Central memory CD8-positive, alpha-beta T cell (primary cell): ENCODE measurements at places on chromosomes 13 and 19.
A peak's percentile ranks its signal among the peaks of the same experiment; 100 is the strongest.

GRCh38 chr19:13461536-13461935 is 44.7 kb downstream of the CACNA1A start:
- H3K4me1 ChIP-seq: no peaks in the 10 kb centered on the region
- no peak overlapping the region for H3K4me3 ChIP-seq
- H3K36me3 ChIP-seq: no peaks in the 10 kb centered on the region

DNA sequence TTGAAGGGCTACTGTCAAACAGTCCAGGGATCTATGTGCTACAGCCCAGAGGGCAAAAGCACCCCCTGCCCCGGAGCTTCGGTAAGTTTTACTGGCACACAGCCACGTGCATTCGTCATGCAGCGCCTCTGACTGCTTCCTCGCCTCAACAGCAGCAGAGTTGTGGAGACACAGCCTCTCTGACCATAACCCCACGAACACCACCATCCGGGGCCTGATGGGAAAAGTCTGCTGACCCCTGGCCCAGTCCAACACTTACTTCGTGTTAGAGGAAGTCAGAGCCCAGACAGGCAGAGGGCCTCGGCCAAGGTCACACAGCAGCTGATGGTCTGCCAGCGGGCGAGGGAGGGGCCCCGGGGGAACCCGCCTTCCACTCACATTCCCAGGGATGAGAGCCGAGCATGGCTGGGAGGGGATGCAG is 5.1 kb downstream of the CBARP start:
- no peaks in the 10 kb centered on the region for H3K36me3 ChIP-seq
- no peaks in the 10 kb centered on the region for H3K4me1 ChIP-seq
- no peak overlapping the region for H3K27ac ChIP-seq

GRCh38 chr19:57037556-57037955 is 82.2 kb upstream of the USP29 start:
- no peak overlapping the region for H3K4me3 ChIP-seq
- no peaks in the 10 kb centered on the region for H3K36me3 ChIP-seq
- no peak for DNase-seq
- no peaks in the 10 kb centered on the region for H3K4me1 ChIP-seq

DNA sequence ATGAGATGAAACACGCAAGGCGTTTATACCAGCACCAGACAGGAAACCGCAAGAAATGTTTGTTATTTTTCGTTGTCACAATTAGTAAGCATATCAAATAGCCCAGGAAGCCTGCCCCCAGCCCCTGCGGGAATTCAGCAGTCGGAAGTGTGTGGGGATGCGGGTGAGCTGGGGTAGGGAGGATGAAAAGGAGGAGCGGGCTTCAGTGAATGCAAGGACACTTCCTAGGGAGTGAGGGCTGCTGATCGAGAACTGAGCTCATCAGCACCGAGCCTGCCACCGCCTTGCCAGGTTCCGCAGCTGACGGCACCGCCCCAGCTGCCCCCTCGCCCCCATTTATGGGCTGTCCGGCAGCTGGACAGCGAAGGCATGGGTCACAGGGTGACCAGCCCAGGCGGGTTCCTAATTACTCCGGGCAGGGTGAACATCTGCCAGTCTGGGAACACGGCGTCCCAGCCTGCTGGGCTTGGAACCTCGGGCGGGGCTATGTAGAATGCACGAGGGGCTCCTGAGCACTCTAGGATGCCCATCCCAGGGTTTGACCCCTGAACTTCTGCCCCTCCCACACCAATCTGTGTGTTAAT is 1.6 kb upstream of the BEST2 start:
- H3K4me3 ChIP-seq: no peak overlapping the region
- no peak overlapping the region for H3K27ac ChIP-seq
- H3K36me3 ChIP-seq: peaks cover 12% of the 10 kb centered on the region
- no peaks in the 10 kb centered on the region for H3K4me1 ChIP-seq
- no peak for DNase-seq

- H3K27me3 ChIP-seq: no peaks in the 10 kb centered on the region
- no peak overlapping the region for H3K4me3 ChIP-seq
- peaks cover 18% of the 10 kb centered on the region for H3K36me3 ChIP-seq
- peaks cover 72% of the 10 kb centered on the region for H3K4me1 ChIP-seq
These were observed 28.4 kb upstream of the GPR183 start for GRCh38 chr13:99335603-99336002.

GRCh38 chr13:25602176-25602575 is 230.4 kb downstream of the ATP8A2 start:
- H3K4me1 ChIP-seq: no peaks in the 10 kb centered on the region
- peaks cover 1% of the 10 kb centered on the region for H3K36me3 ChIP-seq
- no peak overlapping the region for H3K4me3 ChIP-seq
- DNase-seq: no peak
- H3K27me3 ChIP-seq: peaks cover 65% of the 10 kb centered on the region
- no peak overlapping the region for H3K27ac ChIP-seq

DNA sequence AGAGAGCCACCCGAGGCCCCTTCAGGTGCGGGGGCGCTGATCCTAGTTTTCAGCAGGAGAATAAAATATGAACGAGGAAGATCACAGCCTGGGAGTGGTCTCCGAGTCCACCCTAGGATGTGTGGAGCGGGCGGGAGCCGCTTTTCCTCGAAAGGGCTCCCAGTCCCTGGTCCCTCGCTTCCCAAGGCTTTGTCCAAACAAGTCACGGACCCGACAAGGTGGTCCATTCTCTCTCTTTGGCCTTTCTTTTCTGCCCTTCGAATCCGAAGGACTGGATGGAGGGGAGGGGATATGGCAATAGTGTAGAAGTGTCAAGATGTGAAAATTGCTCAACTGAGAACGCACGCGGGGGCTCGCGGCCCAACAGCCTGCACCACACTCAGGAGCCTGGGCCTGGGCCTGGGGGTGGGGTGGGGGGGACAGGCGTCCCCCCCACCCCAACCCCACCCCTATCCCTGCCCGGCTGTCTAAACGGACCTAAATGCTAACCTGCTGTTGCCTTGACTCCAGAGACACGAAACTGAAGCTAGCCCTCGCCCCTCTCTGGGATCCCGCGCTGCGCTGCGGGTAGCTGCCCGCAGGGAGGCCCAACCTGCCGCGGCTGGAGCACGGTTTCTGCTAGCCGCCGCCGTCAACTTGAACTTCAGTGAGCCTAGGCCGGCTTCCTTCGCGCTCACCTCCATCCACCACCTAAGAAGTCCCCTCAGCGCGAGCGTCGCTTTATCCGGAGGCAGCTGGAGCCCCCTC is 7.1 kb downstream of the ZIC2 start:
- peaks cover 38% of the 10 kb centered on the region for H3K36me3 ChIP-seq
- DNase-seq: no peak
- peak overlapping the region; percentile 79 for H3K27ac ChIP-seq
- peaks cover 11% of the 10 kb centered on the region for H3K4me1 ChIP-seq
- peaks cover 94% of the 10 kb centered on the region for H3K27me3 ChIP-seq

DNA sequence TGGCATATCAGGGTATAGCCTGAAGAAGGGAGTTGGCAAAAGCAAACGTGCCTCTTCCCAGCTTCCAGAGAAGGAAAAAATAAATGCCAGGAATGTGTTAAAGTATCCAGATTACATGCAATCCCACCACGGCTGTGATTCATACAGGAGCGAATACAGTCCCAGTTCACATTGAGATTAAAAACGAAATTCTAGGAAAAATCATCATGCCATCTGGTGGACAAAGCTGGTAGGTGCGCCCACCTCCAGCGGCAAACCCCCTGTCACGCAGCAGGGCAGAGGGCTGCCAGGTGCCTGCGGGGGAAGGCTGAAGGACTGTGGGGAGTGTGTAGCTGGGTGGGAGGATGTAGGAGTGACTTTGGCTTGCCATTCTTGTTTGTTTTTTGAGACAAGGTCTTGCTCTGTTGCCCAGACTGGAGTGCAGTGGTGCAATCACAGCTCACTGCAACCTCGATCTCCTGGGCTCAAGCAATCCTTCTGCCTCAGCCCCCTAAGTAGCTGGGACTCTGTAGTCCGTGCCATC is 6.4 kb upstream of the DMWD start:
- DNase-seq: peak; percentile 45
- H3K27ac ChIP-seq: no peak overlapping the region
- no peak overlapping the region for H3K4me3 ChIP-seq
- H3K36me3 ChIP-seq: peaks cover 5% of the 10 kb centered on the region
- peaks cover 6% of the 10 kb centered on the region for H3K4me1 ChIP-seq

- H3K4me3 ChIP-seq: no peak overlapping the region
- H3K27ac ChIP-seq: no peak overlapping the region
- H3K4me1 ChIP-seq: no peaks in the 10 kb centered on the region
- no peaks in the 10 kb centered on the region for H3K36me3 ChIP-seq
- no peaks in the 10 kb centered on the region for H3K27me3 ChIP-seq
These were observed 19.8 kb upstream of the SPART start for GRCh38 chr13:36366031-36366430.

- no peak overlapping the region for H3K4me3 ChIP-seq
- no peak for DNase-seq
- no peaks in the 10 kb centered on the region for H3K27me3 ChIP-seq
- H3K4me1 ChIP-seq: no peaks in the 10 kb centered on the region
- H3K36me3 ChIP-seq: peaks cover 10% of the 10 kb centered on the region
These were observed 175.2 kb downstream of the TDRD3 start for GRCh38 chr13:60572003-60572798.

DNA sequence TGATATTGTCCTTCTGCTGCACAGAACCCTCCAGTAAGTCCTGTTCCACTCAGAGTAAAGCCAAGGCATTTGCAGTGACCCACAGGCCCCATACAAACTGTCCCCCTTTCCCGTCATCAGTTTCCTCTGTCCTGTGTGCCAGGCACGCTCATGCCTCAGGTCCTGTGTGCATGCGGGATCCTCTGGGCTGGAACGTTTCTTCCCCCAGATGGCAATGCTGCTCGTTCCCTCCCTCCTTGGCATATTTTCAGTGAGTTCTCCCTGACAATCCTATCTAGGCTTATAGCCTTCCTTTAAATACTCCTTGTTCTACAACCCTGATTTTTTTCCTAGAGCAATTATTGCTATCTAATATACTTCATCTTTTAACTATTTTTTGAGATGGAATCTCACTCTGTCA is 5.7 kb downstream of the OPA3 start:
- no peaks in the 10 kb centered on the region for H3K27me3 ChIP-seq
- H3K36me3 ChIP-seq: peaks cover 7% of the 10 kb centered on the region
- peaks cover 17% of the 10 kb centered on the region for H3K4me1 ChIP-seq

DNA sequence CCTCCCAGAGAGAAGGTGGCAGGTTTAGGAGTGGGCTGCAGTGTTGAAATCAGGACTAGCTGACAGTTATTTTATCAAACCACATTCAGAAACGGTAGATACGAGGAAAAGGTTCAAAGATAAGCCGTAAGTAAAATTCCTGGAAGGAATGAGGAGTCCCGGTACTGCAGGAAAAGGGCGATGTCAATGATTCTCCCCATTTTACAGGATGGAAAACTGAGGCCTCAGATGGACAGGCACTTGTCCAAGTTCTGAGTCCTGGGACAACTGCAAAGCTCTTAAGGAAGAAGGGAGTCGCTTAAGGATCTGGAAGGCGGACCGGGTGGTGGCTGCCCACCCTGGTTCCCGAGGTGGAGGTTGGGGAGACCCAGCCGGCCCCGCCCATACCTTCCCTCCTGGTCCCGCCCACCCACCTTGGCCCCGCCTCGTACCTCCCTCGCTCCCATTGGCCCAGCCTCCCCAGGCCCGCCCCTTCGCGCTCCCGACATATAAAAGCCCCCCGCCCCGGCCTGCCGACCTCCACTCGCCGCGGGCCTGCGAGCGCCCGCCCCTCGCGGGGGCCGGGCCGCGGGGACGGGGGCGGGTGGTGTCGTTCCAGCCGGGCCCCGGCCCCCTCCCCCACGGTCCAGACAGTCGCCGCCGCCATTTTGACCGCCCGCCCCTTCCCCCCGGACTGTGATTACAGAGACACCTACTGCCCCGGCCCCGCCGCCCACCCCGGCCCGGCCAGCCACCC is 603 bp downstream of the RFX1 start:
- no peaks in the 10 kb centered on the region for H3K27me3 ChIP-seq
- peaks cover 27% of the 10 kb centered on the region for H3K36me3 ChIP-seq
- H3K4me1 ChIP-seq: peaks cover 36% of the 10 kb centered on the region
- peak overlapping the region; percentile 88 for H3K4me3 ChIP-seq

DNA sequence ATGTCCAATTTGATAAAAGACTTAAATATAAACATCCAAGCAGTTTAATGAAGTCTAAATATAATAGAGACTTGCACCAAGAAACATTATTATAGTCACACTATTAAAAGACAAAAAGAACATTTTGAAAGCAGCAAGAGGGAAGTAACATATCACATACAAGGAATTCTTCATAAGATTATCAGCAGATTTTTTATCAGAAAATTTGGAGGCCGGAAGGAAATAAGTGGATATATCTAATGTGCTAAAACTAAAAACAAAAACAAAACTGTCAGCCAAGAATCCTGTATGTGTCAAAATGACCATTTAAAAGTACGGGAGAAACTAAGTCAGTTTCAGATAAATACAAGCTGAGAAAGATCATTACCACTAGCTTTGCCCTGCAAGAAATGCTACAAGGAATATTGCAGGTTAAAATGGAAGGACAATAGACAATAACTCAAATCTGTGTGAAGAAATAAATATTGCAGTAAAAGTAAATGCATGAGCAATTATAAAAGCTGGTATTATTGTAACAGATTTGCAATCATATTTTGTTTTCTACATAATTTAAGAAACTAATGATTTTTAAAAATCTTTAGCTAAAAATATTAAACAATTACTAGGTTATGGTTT is 1665.9 kb upstream of the PCDH20 start:
- no peaks in the 10 kb centered on the region for H3K27me3 ChIP-seq
- DNase-seq: no peak
- H3K4me1 ChIP-seq: no peaks in the 10 kb centered on the region
- no peaks in the 10 kb centered on the region for H3K36me3 ChIP-seq

DNA sequence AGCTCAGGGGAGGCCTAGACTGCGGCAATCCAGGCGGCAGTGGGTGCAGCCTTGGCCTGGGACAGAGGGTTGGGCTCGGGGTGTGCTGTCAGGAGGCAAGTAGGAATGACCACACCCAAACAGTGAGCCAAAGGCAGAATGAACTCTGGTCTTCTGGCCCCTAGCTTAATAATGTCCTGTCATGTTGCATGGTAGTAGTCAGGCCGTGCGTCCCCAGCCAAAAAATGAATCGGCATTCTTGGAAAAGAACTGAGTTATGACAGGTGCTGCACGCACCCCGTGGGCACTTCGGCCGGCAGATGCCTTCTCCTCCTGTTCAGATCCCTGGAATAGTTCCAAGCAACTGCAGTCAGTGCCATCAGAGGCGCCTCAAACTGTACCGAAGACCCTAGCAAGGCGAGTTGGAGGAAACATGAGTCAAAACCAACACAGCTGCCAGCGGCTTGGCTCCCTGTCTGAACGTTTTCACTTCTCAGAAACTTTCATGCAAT is 55.9 kb downstream of the ATP7B start:
- H3K36me3 ChIP-seq: no peaks in the 10 kb centered on the region
- no peak for DNase-seq
- H3K27ac ChIP-seq: no peak overlapping the region
- no peak overlapping the region for H3K4me3 ChIP-seq
- no peaks in the 10 kb centered on the region for H3K27me3 ChIP-seq

GRCh38 chr13:52925775-52926285 is 77.4 kb upstream of the PCDH8 start:
- H3K4me1 ChIP-seq: no peaks in the 10 kb centered on the region
- H3K36me3 ChIP-seq: no peaks in the 10 kb centered on the region
- DNase-seq: no peak
- no peak overlapping the region for H3K4me3 ChIP-seq

GRCh38 chr13:20924758-20925394 is 22.3 kb upstream of the XPO4 start:
- peak; percentile 60 for DNase-seq
- H3K4me3 ChIP-seq: no peak overlapping the region
- no peaks in the 10 kb centered on the region for H3K27me3 ChIP-seq
- H3K36me3 ChIP-seq: no peaks in the 10 kb centered on the region
- H3K27ac ChIP-seq: no peak overlapping the region
- H3K4me1 ChIP-seq: no peaks in the 10 kb centered on the region

GRCh38 chr13:28339419-28339818 is 155.5 kb downstream of the FLT1 start:
- H3K27me3 ChIP-seq: peaks cover 44% of the 10 kb centered on the region
- H3K27ac ChIP-seq: no peak overlapping the region
- H3K4me1 ChIP-seq: no peaks in the 10 kb centered on the region
- no peak for DNase-seq
- no peaks in the 10 kb centered on the region for H3K36me3 ChIP-seq
